ENCODE measurements at places on chromosomes 11 and 22. TPM values are rescaled to one million over a fixed set of nuclear protein-coding genes. Genes with fewer than 3 reads are reported as not detected.

DNA sequence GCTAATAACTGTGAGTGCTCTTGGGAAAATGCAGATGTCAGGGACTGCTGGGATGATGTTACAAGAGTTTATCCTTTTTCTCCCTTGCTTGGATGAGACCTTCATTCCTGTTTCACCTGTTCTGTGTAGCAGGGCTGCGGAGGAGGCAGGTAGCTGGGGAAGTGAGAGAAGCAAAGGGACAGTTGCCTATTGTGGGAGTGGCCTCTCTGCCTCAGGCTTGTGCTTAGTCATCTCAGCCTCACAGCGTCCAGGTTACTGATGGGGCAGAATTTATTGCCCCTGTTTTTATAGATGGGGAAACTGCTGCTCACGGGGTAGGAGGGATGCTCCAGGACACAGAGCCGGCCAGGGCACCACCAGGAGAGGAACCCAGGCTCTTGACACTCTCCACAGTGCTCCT, 1.7 kb downstream of the STX3 start:
- H3K4me1 ChIP-seq: no peaks in the 10 kb centered on the region
- no peaks in the 10 kb centered on the region for H3K36me3 ChIP-seq
- no peak for DNase-seq
- no peak overlapping the region for H3K27ac ChIP-seq
- no peaks in the 10 kb centered on the region for H3K27me3 ChIP-seq

GRCh38 chr11:43972366-43972765, 29.9 kb downstream of the C11orf96 start:
- no peak for DNase-seq
- H3K4me1 ChIP-seq: no peaks in the 10 kb centered on the region
- H3K36me3 ChIP-seq: no peaks in the 10 kb centered on the region
- H3K4me3 ChIP-seq: no peak overlapping the region
- H3K27me3 ChIP-seq: no peaks in the 10 kb centered on the region

DNA sequence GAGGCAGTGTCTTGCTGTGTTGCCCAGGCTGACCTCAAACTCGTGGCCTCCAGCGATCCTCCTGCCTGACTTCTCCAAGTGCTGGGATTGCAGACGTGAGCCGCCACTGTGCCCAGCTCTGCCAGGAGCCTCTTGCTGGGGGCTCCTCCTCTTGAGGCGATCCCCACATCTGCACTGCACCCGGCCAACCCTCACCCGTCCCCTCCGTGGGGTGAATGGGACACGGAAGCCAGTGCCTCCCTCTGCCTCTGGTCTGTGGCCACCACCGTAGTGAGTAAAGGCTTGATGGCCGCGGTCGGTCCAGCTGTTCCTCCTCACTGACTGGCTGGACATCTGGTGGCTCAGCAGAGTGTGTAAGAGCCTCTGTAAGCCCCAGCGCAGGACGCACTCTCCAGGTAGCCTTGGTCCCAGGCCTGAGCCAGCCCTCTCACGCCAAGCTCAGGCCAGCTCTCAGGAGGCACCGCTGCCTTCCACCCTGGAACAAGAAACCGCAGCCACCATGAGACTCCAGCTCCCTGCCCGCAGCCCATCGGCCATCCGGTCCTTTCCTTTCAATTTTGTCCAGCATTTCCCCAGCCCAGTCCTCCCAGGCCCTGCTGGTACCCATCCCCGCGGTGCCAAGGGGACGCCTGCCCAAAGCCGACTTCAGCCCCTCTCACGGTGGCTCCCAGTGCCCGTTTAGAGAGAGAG, 100.3 kb downstream of the BRD1 start:
- DNase-seq: no peak
- no peak overlapping the region for H3K4me3 ChIP-seq
- no peaks in the 10 kb centered on the region for H3K36me3 ChIP-seq
- no peaks in the 10 kb centered on the region for H3K27me3 ChIP-seq

CHRNA10 gene
- 0.49 TPM for total RNA-seq

SULT4A1 gene
- total RNA-seq: 0.09 TPM

TMEM191B gene
- not detected for total RNA-seq

- no peaks in the 10 kb centered on the region for H3K36me3 ChIP-seq
- H3K27ac ChIP-seq: no peak overlapping the region
- DNase-seq: no peak
- H3K4me3 ChIP-seq: no peak overlapping the region
- H3K4me1 ChIP-seq: no peaks in the 10 kb centered on the region
Measured at GRCh38 chr11:87645626-87646025, 529.6 kb downstream of the RAB38 start.
